ENCODE measurements at places on chromosomes 3 and 15.

GRCh38 chr3:51502562-51502910, 2.7 kb upstream of the DCAF1 start:
- DNase-seq: no peak

- DNase-seq: no peak
Observed at GRCh38 chr15:67197364-67197695, 57.1 kb downstream of the AAGAB start.

DNA sequence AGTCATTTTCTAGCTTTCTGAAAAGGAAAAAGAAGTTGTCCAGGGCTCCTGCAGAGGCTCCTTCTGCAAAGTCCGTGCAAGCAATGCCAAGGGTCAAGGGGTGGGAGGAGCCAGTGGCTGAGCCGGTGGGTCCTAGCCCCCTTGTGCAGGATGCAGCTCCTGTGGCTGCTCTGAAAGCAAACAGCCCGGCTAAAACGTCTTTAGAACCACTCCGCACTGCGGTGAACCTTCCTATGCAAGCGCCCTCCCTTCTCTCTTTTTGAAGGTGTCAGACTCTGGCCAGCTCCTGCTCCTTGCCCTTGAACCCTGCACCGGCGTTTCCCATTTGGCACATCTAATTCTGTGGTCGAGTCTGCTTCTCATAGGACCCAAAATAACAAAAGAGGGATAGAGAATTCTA, 183.1 kb downstream of the UACA start:
- no peak for DNase-seq

DNA sequence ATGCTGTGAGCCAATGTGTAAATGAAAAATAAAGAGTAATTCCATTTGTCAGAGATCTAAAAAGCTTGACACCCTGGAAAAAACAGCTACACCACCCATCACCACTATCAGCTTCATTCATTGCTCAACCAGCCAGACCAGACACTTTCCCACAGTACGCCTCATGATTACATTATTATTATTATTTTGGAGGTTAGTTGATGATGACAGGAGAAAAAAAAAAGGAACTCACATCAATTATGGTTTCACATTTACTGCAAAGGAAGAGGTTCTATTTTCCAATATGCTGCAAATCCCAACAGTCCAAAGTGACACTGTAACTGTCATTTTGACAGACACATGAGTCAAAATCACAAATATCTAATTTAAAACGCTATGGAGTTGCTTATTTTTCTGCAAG, 134.7 kb upstream of the TSC22D2 start:
- no peak for DNase-seq

DNA sequence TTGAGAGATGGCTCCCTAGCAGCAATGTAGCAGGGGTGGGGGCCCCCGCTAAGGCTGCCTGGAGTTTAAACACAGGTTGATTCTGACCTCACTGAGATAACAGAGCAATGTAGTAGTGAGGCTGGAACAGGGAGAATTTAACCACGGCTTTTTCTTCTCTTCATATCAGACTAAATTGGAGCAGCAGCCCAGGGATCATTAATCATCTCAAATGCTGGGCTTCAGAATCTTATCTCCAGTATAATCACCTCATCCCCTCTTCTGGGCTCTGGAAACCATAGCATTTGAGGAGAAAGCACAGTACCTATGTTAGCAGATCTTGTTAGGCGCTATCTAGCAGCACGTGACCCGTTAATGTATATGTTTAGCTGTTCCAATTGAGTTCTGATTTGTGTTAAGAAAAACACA, 25.4 kb upstream of the DET1 start:
- peak; percentile 87 for DNase-seq

DNA sequence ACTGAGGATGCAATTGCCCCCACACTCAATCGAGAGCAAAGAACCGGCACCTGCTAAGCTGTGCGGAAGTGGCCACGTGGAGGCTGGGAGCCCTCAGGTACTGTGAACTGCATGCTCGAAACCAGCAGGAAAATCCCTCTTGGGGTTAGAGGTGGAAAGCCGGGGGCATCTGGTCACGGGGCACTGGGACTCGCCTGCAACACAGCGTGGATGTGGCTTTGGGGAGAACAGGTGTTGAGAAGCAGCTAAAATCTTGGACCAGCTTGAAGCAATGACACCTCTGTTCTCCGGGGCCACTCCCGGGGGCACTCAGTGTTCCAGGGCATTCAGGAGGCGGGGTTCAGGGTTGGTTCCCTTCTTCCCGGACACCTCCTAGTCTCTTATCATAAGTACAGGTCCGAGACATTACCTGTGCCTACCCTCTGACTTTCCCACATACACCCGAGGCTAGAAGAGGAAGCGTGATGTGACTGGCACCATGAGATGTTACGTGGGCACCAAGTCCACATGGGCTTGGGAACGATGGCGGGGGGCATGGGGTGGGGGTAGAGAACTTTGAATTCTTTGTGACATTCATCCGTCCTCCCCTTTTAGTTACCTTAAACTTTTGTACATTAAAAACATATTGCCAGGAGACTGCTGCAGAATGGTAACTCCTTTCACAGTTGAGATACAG, 172.0 kb downstream of the ADAMTS17 start:
- DNase-seq: no peak

- peak; percentile 26 for DNase-seq
Observed at GRCh38 chr3:28682121-28682520, 333.5 kb upstream of the AZI2 start.

DNA sequence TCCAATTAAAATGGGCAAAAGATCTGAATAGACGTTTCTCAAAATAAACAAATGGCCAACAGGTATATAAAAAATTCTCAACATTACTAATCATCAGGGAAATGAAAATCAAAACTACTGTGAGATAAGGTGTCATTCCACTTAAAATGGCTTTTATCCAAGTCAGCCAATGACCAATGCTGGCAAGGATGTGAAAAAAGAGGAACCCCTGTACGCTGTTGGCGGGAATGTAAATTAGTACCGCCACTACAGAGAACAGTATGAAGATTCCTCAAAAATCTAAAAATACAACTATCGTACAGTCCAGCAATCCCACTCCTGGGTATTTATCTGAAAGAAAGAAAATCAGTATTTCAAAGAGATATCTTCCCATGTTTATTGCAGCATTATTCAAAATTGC, 176.9 kb upstream of the STT3B start:
- no peak for DNase-seq

GRCh38 chr15:71385026-71385425, 269.8 kb downstream of the THSD4 start:
- no peak for DNase-seq

DNA sequence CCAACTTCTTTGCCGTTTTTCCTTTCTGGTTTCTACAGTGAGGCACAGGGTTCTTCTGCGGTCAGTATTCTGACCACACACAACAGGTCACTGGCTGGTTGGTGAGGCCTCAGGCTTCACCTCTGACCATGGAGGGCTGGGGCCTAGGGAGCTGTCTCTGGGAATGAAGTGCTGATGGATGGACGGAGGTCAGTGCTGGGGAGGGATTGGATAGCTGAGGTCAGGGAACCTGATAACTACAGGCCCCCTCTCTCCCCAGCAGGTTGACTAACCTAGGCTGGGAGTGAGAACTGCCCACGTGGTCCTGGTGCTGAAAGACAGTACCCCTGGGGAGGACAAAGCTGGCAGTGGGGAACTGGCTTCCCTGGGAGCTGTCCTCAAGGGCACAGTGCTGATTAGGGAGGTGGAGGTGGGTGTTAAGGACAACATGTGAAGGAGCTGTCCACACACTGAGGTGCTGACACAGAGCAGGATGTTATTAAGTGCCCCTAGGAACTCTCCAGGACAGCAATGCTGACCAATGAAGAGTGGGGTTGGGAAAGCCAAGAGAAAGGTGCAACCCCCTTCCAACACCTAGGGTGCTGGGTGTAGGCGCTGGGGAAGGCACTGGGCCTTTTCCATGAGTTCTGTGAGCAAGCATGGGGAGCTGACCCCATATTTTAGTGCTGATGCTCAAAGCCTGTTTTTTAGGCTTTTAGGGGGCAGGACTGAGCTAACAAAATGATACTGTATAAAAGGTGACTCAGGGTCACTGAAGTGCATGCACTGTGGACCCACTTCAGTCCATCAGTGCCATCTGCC, 45.2 kb downstream of the ATP2B2 start:
- peak; percentile 56 for DNase-seq

Data from umbilical cord (tissue), 2 donors.